ENCODE measurements at places on chromosomes 16 and 17.

DNA sequence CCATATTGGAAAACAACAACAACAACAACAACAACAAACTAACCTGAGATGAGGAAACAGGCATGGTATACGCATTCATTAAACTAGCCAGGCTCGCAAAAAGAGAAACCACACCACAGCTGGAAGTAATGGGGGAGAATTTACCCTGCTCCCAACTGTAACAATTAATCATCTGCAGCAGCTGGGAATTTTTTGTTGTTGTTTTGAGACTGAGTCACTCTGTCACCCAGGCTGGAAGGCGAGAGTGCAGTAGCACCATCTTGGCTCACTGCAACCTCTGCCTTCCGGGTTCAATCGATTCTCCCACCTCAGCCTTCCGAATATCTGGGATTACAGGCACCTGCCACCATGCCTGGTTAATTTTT, 16.3 kb downstream of the PRPSAP1 start:
- DNase-seq: no peak

DNA sequence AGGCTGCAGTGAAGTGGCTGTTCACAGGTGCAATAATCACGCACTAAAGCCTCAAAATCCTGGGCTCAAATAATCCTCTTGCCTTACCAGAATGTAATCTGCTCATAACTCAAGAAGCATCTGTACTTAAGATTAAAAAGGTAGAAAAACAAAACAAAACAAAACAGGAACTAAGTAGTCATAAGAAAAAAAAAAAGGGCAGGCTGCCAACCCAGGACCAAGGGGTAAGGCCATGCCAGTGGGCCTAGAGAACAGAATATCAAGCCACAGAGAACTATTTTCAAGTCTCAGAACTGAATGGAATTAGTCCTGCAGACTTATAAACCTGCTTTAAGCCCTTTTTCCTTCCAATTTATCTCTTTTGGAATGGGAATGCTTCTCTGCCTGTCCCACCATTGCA, 64.8 kb upstream of the TBC1D3K start:
- no peak for DNase-seq

GRCh38 chr16:49699841-49700175, 156.1 kb downstream of the ZNF423 start:
- no peak for DNase-seq

GRCh38 chr17:37322826-37323561, 52.8 kb upstream of the C17orf78 start:
- no peak for DNase-seq

Data from activated CD4-positive, alpha-beta T cell treated with anti-CD3 and anti-CD28 coated beads for 24 hours (primary cell).